SJCRH30 (cell line): ENCODE measurements at places on chromosomes 2 and 18.

DNA sequence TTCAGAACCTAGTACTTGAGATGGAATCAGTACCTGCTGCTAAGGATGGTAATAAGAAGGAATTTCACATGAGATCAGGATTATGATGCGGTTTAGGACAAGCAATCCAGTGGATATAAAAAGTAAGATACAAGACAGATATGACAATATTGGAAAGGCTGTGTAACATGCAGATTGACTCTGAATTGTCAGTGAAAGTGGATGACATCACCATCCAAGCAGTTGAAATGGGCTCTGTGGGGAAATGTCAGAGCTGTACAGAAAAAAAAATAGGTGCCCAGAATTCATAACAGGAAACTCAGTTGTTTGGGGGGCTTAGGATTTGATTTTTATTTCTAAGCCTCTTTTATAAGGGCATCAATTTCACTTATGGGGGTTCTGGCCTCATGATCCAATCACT lies 438.3 kb downstream of the SPAG16 start:
- DNase-seq, result no peak
- H3K4me3 ChIP-seq, result no peak overlapping the region
- no peaks in the 10 kb centered on the region for H3K27me3 ChIP-seq

- H3K4me3 ChIP-seq, result no peak overlapping the region
- no peaks in the 10 kb centered on the region for H3K4me1 ChIP-seq
- no peak for DNase-seq
- H3K36me3 ChIP-seq, result no peaks in the 10 kb centered on the region
Measured at GRCh38 chr2:242057379-242058040, 188.0 kb downstream of the RTP5 start.

DNA sequence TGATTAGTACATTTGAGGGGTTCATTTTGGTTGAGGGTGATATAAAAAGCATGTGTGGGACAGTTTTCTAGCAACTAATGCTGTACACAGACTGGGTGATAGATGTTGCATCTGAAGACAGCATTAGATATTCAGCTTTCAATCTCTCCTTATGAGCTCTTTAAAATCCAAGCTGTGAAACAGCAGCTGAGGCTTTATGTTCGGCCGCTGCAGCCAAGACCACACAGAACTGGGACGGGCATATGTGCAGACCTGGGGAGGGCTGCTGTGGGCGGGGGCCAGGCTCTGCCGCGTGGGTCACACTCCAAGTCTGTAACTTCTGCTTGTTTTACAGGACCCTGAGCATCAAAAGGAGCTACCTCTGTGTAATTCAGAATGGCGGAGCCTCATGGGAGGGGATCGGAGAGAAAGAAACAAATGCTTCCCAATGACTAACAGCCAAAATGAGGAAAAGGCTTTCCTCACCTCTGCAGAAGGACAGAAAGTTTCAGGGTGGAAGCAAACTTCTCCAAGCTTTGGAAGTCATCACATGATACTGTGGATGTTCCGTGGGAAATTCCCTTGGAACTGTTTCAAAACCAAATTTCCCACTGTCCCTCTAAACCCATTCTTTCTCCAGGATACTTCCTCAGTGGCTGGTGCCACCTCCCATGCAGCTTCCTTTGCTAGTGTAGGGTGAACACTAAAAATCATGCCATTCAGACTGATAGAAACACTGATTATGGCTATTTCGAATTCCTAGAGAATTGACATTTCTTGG lies 711.9 kb upstream of the ID2 start:
- H3K4me3 ChIP-seq, result no peak overlapping the region
- no peak overlapping the region for H3K27ac ChIP-seq
- no peaks in the 10 kb centered on the region for H3K4me1 ChIP-seq
- peaks cover 21% of the 10 kb centered on the region for H3K27me3 ChIP-seq

DNA sequence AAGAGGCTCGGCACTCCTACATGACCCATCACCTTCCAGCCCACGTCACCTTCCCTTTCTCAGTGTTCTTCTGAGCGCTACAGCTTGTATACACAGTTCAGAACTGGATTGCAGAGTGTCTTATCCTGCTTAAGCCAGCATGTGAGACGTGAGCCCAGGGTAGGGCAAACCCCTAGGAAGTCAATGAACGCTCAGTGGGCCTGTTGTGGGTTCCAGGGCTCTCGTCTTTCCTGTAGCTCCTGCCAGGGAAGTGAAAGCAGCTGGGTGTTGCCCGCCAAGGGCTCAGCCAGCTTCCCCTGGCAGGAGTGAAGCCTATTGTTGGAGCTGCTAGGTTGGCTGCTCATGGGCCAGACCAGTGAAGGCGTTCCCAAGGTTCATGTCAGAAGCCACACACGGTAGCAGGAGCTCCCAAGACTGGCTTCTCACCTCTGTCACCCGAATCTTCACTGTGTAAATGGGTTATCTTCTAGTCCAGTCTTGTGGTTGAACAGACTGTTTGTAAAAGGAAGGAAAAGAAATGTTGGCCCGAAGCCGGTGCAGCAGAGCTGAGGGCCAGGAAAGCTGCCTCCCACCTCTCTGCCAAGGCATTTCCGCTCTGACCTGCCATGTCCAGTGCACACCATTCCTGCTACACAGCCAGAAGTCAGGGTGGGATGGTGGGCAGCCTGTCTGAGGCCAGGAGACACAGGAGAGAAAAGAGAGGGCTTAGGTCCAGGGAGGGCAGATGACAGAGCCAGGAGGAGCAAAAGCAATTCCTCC lies 69.6 kb upstream of the RMDN2 start:
- no peak for DNase-seq
- peaks cover 20% of the 10 kb centered on the region for H3K4me1 ChIP-seq
- no peaks in the 10 kb centered on the region for H3K27me3 ChIP-seq
- no peak overlapping the region for H3K27ac ChIP-seq
- no peak overlapping the region for H3K4me3 ChIP-seq

- H3K27me3 ChIP-seq, result peaks cover 16% of the 10 kb centered on the region
- H3K36me3 ChIP-seq, result no peaks in the 10 kb centered on the region
- no peak overlapping the region for H3K27ac ChIP-seq
- no peak overlapping the region for H3K4me3 ChIP-seq
- no peaks in the 10 kb centered on the region; the same call in 1 of the 2 replicates for H3K4me1 ChIP-seq
Measured at GRCh38 chr2:65607662-65608305, 175.4 kb upstream of the SPRED2 start.

GRCh38 chr2:65368468-65368867 lies 63.9 kb downstream of the SPRED2 start:
- DNase-seq, result no peak
- H3K4me3 ChIP-seq, result no peak overlapping the region
- H3K36me3 ChIP-seq, result no peaks in the 10 kb centered on the region
- H3K27me3 ChIP-seq, result no peaks in the 10 kb centered on the region
- H3K4me1 ChIP-seq, result peaks cover 73% of the 10 kb centered on the region
- H3K27ac ChIP-seq, result no peak overlapping the region

- DNase-seq, result no peak
- no peaks in the 10 kb centered on the region for H3K36me3 ChIP-seq
- no peak overlapping the region for H3K4me3 ChIP-seq
- no peaks in the 10 kb centered on the region for H3K4me1 ChIP-seq
Measured at GRCh38 chr18:8659609-8660242, 45.6 kb upstream of the MTCL1 start.

DNA sequence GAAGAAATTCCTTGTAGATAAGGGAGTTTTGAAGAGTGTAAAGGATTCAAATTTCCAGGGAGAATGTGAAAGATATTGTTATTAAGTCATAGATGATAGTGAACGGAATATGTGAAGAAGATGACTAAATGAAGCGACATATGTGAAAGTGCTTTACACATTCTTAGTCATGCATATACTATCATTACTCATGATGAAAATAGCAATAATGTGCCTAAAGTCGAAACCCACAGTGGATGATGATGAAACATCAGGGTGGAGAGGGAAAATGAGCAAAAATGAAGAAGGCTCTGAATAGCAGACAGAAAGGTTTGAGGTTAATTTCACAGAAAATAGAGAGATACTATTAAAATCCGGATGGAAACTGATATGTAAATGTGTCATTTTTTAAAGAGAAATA lies 1237.1 kb downstream of the LRP1B start:
- DNase-seq, result no peak
- no peaks in the 10 kb centered on the region for H3K27me3 ChIP-seq
- no peak overlapping the region for H3K4me3 ChIP-seq
- H3K27ac ChIP-seq, result no peak overlapping the region

- no peaks in the 10 kb centered on the region for H3K36me3 ChIP-seq
- DNase-seq, result peak; percentile 42
- no peak overlapping the region for H3K4me3 ChIP-seq
Measured at GRCh38 chr2:206392118-206392517, 51.2 kb upstream of the ADAM23 start.

DNA sequence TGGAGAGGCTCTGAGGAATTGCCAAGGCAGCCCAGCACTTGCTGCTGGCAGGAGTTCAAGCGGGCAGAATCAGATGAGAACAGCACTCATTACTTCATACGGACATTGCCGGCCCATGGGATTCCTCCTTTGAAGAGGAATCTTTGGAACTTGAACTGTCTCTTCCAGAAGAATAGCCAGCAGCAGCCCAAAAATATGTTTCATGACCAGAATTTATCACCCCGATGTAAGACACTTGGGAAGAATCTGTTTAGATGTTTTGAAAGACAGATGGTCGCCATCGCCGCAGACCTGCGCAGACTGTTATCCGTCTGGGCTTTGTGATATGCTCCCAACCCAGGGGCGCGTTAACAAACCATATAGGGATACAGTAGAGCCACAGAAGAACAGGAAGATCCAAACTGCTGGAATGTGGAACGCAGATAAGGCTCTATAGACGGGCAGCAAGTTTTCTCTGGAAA lies 3.7 kb upstream of the ADI1 start:
- H3K27me3 ChIP-seq, result no peaks in the 10 kb centered on the region
- no peak overlapping the region for H3K4me3 ChIP-seq
- H3K4me1 ChIP-seq, result peaks cover 6% of the 10 kb centered on the region
- no peak overlapping the region for H3K27ac ChIP-seq
- no peaks in the 10 kb centered on the region for H3K36me3 ChIP-seq

GRCh38 chr2:69572641-69573040 lies 70.9 kb downstream of the AAK1 start:
- no peak overlapping the region for H3K27ac ChIP-seq
- no peak overlapping the region for H3K4me3 ChIP-seq
- peaks cover 16% of the 10 kb centered on the region for H3K4me1 ChIP-seq
- no peak for DNase-seq
- no peaks in the 10 kb centered on the region for H3K27me3 ChIP-seq

DNA sequence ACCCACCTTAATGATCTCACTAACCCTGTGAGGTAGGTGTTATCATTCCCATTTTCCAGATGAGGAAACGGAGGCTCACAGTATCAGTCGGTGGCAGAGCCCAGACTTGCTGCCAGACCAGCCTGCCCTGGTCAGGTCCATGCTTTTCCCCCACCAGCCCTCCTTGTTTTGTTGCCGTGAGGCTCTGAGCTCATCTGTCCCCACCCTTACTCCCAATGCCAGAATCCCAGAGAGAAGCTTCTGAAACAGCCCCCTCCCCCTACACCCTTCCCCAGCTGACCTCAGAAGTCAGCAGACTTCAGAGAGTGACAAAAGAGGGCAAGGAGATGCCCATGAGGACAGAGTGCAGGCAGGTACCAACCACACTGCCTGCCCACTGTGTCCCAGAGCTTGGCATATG lies 20.8 kb upstream of the TNS1 start:
- DNase-seq, result no peak
- no peaks in the 10 kb centered on the region for H3K4me1 ChIP-seq
- H3K27ac ChIP-seq, result no peak overlapping the region
- no peaks in the 10 kb centered on the region for H3K36me3 ChIP-seq
- H3K27me3 ChIP-seq, result no peaks in the 10 kb centered on the region

DNA sequence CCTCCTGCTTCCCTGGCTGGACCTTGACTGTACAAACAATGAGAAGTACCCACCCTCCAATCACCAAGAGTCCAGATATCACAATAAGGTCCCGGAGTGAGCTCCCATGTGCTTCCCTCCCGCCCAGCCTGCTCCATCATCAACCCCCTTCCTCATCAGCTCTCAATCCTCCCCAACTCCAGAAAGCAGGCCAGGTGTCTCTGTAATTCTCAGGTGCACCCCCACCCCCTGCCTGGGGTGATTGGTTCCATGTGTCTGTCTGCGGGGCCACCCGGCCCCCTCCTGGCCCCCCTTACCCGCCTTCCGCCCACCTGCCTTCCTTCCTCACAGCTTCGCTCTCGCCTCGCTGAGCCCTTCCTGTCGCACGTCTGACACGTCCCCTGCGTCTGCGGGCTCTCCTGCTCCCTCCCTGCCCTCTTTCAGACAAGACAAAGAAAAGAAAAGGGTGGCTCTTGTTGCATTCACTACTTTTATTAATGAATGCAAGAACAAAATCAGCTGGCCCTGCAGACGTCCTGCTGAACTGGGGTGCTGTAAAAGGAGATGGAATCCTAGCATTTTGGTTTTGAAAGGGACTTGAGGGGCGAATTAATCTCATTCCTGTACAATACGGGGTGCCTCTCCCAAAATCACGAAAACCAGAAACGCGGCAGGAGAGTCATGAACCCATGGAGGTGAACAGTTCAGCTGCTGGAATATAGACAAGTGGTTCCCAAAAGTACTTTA lies 26.5 kb upstream of the IGFBP2 start:
- H3K36me3 ChIP-seq, result no peaks in the 10 kb centered on the region
- H3K4me3 ChIP-seq, result peak overlapping the region; percentile 46
- H3K4me1 ChIP-seq, result 0 out of 2 replicates have a peak, but pooled peaks cover 7% of the 10 kb centered on the region
- peak; percentile 67 for DNase-seq
- no peak overlapping the region for H3K27ac ChIP-seq

DNA sequence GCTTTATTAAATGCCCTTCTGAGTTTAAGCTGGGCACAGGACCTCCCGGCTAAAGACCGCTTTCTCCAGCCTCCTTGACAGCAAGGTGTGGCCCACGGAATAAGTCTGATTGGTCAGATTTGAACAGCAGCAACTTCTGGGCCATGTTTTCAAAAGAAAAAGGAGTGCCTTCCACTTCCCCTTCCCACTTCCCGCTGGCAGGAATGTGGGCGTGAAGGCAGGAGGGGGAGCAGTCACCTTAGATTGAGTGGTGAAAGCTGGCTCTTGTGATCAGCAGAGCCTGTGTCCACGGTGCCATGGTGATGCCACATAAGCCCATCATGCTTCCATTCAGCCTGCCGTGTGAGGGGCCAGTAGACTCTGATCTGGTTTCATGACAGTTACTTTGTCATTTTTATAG lies 136.6 kb upstream of the GLI2 start:
- no peak overlapping the region for H3K27ac ChIP-seq
- H3K27me3 ChIP-seq, result peaks cover 24% of the 10 kb centered on the region
- H3K4me3 ChIP-seq, result no peak overlapping the region
- H3K4me1 ChIP-seq, result no peaks in the 10 kb centered on the region
- DNase-seq, result no peak

- no peaks in the 10 kb centered on the region for H3K36me3 ChIP-seq
- no peaks in the 10 kb centered on the region for H3K4me1 ChIP-seq
- no peak overlapping the region for H3K4me3 ChIP-seq
- no peaks in the 10 kb centered on the region for H3K27me3 ChIP-seq
- no peak for DNase-seq
Measured at GRCh38 chr2:38406597-38407110, 29.6 kb upstream of the ATL2 start.

GRCh38 chr2:98912221-98912851 lies 23.7 kb downstream of the CRACDL start:
- no peak overlapping the region for H3K27ac ChIP-seq
- H3K36me3 ChIP-seq, result no peaks in the 10 kb centered on the region
- no peaks in the 10 kb centered on the region; the same call in 1 of the 2 replicates for H3K27me3 ChIP-seq
- DNase-seq, result peak; percentile 13
